ENCODE measurements at places on chromosomes 3 and 15.
A peak's percentile ranks its signal among the peaks of the same experiment; 100 is the strongest.

- no peak for DNase-seq
Measured at GRCh38 chr3:107953722-107954121, 137.1 kb downstream of the CD47 start.

DNA sequence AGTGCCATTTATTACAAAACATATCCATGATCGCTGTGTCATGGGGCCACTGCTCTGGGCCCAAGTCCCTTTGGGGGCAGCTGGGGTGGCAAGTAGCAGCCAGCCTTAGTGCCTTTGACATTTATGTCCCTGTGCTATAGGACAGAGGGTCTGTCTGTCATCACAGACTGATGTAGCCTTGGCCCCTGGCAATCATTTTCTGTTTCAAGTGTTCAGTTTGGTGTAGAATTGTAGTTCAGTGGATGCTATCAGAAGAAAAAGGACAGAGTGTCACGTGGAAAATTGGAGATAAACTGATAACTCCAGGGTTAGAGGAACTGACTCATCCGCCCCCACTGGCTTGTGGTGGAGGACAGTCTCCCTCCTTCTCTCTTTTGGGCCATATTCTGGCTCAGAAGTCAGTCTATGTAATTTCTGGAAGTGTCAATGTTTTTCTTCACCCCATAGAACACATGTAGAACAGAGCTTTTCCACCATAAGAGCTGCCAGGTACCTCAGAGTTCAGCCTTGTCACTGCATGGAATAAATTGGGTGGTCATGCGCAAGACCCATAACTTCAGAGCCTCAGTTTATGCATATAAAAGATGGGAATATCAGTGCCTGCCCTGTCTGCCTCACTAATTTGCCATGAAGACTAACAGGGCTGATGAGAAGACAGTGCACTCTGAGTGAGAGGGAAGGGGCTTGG, 4.5 kb upstream of the MRPS22 start:
- no peak for DNase-seq

- no peak for DNase-seq
Measured at GRCh38 chr15:56869573-56869972, 48.9 kb upstream of the TCF12 start.

GRCh38 chr3:191461113-191461595, at the start of gene PYDC2:
Gene PYDC2, plus strand, starts transcription at chr3:191461163. Its CDS starts 0 bp downstream, at chr3:191461163.
- no peak for DNase-seq

- no peak for DNase-seq
Measured at GRCh38 chr3:21054064-21054463, 696.9 kb downstream of the ZNF385D start.

- no peak for DNase-seq
Measured at GRCh38 chr3:151398895-151399294, 14.3 kb upstream of the P2RY12 start.

- DNase-seq, result no peak
Measured at GRCh38 chr15:101100118-101100517, 151.7 kb downstream of the CHSY1 start.

- DNase-seq, result no peak
Measured at GRCh38 chr3:58037141-58037910, 29.1 kb downstream of the FLNB start.

GRCh38 chr15:45417303-45417950, 39.1 kb upstream of the GATM start:
- DNase-seq, result no peak

- peak; percentile 74 for DNase-seq
Measured at GRCh38 chr3:50246517-50246954, 10.5 kb downstream of the GNAI2 start.

DNA sequence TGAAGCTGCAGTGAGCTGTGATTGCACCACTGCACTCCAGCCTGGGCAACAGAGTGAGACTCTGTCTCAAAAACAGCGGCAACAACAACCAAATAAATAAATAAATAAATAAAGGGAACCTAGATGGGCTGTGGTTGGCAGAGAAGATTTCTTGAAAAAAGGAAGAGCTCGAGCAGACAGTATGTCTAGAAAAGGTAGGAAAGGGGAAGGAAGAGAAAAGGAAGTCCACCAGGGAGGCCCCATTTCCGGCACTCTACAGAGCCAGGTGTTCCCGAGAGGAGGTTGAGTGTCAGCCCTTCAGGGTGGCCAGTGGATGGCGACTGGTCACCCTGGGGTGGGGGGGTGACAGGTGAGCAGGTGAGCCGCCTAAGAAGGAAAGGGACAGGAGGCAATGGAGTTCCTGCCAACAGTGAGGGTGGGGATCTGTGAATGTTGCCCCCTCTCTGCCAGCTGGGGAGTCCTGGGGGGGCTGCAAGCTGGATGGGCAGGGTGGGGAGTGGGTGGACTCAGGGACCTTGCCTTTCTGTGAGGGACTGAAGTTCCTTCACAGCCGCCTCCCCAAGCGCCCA, 14.8 kb downstream of the PAQR5 start:
- DNase-seq, result no peak

- no peak for DNase-seq
Measured at GRCh38 chr15:90677807-90678790, 39.0 kb upstream of the BLM start.

DNA sequence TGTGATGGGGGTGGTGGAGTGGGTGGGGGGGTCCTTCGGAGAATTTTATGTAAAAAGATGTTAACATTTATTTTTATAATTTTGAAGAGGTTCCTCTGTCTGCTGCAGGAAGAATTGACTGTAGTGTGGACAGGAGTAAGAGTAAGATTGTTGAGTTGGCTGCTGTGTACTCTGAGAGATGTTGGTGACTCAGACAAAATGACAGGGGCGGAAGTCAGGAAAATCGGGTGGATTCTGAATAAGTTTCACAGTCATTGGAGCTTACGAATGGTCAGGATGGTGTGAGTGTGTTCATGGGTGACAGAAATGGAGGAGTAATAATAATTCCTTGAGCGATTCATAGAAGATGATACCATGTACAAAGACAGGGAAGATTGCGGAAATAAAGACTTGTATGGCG, 420.0 kb downstream of the ROBO2 start:
- no peak for DNase-seq

All from activated T-cell treated with anti-CD3 and anti-CD28 coated beads for 4 hours (primary cell).